ENCODE measurements at places on chromosomes 12 and 14.
A peak's percentile ranks its signal among the peaks of the same experiment; 100 is the strongest.

DNA sequence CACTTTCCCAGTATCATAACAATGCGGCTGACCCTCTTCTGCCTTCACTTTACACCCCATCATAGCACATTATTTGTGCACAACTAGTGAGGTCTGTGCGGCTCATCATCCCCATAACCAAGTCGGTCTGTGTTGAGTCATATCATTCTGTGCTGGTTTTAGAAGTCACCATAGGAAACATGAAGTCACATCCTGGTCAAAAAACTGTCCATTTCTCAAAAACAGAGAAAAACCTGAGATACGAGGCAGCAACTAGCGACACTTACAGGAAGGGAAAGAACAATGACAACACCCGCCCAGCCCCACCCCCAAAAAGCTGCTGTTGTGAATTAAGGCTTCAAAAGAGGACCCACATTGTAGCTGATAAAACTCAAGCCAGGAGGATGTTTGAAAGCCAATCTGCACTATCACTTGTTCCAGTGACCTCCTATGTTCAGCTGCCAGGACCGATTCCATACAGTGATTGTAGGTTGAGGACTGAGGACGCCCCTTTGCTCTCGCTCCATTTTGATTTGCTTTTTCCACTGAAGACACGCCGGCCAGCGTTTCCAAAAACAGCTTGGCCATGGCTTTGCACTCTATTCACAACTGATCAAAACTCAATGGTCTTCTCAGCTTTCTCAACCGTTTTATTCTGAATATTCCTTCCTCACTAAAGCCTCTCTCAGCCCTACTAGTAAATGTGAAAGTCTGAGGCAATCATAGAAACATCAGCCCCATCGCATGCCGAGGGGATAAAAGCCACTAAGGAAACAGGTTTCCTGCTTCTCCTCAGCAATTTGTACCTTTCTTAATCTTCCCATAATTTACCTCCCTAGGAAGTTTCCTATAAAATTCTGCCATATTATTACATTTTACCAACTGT is 87.5 kb downstream of the DUSP16 start:
- peak; percentile 64 for DNase-seq

DNA sequence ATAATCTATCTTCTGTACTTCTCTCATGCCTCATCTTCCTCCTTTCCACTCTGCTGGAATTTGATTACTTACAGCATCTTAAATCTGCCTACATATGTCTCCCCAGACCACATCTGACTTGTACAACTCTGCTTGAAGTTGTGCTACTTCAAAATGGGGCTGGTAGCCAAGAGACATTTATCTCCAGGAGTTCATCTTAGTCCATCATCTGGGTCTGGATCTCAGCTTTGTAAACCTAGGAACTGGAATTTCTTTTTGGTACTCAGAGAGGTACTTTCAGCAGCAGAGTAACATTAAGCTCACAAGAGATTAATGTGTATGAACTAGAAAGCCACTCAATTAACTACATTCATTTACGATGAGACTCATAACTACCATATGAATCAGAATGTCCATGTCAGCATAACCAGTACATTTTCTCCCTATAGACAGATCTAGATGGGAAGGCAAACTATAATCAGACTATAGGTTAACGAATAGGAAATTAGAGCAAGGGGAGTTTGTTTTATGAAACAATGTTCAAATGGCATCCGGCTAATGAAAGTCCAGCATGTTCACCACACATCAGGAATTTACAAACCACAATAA is 178.8 kb downstream of the CEP128 start:
- DNase-seq: no peak

DNA sequence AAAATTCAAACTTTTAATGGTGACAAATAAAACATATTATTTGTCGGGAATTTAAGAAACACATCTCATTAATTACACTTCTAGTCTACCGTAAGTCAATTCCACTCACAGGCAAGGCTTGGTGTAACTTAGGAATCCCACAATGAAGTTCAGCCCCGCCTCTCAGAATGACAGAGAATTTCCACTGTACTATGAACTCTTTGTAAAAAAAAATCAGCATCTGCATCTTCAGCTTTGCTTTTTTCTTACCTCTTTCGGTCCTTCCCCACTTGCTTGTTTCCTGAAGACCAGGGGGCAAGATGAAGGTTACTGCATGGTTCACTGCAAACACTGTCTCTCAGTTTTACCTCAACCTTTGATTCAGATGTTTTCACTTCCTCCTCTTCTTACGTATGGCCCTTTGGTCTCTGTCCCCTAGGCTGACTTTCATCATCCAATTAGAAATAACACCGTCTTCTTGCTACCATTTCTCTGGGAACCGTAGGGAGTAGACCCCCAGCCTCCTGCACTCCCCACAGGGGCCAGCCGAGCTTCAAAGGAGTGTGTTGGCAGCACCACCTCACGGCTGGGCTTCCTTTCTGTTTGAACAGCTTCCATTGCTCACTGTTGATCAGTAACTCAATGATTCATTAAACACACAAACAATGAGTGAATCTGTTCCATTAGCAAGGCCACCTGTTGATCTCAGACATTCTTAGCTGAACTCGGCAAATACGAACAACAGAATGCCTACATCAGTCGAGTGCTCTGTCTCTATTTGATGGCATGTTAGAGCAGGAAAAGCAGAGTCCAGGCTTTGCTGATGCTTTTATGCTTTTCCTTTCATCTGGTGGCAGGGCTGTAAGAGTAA is 343.0 kb downstream of the BMP4 start:
- DNase-seq: no peak

- no peak for DNase-seq
Measured at GRCh38 chr14:51621654-51622053, 30.1 kb upstream of the FRMD6 start.

- DNase-seq: no peak
Measured at GRCh38 chr12:79939728-79940310, 4.9 kb upstream of the PPP1R12A start.

DNA sequence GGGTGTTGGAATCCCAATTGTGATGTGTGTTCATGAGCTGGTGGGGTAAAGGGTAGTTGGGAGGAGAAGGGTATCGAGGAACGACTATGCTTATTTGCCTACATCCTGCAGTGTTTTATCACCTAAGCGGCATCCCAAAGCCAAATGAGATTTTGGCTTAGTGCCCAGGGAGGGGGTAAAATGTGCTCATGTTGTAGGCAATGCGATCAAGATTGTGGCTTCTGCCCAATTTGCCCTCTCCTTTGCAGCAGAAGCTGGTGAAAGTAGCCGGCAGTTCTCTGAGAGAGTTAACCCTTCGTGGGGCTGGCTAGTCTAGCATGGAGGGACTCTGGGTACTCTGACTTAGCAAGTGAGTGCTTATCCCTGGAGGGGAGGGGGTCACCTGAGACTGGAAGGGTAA is 753 bp downstream of the RPH3A start:
- no peak for DNase-seq

DNA sequence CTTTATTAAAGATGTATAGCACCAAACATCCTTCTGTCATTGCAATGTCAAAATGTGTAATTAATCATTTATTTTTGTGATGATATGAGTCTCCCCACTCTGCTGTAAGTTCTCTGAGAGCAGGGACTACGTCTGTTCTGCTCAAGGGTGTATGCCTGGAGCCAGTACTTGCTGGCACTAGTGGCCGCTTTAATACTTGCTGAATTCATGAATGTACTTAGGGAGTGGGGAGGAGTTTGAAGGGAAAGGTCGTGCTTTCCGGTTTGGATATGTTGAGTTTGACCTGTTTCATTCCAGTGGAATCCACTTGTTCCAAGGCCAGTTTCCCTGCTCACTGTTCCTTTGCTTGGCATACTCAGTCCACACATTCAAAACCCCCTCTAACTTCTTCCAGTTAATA is 1.9 kb upstream of the DCAF5 start:
- no peak for DNase-seq

- no peak for DNase-seq
Measured at GRCh38 chr12:27521066-27521465, 2.9 kb upstream of the PPFIBP1 start.

GRCh38 chr12:9346866-9347327 is 138.7 kb upstream of the PZP start:
- DNase-seq: no peak

DNA sequence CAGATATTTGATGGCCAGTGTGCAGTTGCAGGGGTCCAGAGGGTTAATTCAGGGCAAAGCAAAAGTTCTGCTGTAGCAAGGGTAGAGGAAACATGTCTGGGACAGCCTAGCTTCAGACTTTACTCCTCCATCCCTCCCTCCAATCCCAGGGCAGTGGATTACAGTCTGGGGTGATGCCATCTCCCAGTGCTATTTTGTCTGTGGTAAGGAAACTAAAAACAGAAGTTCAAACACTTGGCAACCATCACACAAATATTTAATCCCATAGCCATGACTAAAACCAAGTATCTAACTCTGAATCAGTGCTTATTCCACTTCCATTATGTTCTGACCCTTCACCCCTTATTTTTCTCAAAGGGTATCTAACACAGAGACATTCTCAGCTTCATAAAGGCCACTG is 61.8 kb downstream of the PIK3C2G start:
- no peak for DNase-seq

GRCh38 chr14:84579292-84579691 is 950.7 kb upstream of the FLRT2 start:
- DNase-seq: no peak

- no peak for DNase-seq
Measured at GRCh38 chr12:50205648-50206047, 38.5 kb upstream of the CERS5 start.

- DNase-seq: no peak
Measured at GRCh38 chr12:42407306-42407705, 81.3 kb downstream of the PPHLN1 start.

DNA sequence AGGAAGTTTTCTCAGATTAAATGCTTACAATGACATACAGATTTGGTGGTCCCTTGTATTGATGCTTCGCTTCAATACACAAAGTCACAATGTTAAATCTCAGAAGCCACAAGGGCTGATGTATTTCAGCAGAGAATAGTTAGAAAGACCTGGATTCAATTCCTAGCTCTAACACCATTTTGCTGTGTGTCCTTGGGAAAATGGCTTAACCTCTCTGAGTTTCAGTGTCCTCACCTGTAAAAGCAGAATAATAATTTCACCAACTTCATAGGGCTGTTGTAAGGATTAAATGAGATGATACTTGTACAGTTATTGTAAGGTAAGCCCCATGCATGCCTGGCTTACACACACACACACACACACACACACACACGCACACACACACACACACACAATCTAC is 30.3 kb downstream of the P2RX7 start:
- DNase-seq: no peak

DNA sequence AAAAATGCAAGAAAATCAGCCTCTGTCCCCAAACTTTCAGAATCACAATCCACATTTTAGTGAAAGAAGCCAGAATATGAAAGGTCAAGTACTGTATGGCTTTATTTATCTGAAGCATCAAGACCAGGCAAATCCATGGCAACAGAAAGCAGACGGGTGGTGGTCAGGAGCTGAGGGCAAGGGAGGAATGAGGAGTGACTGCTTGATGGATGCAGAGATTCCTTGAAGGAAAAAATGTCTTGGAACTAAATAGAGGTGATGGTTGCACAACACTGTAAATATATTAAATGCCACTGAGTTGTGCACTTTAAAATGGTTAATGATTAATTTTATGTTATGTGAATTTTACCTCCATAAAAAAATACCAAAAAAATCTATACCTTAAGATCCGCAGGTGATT is 165.1 kb downstream of the GXYLT1 start:
- no peak for DNase-seq

GRCh38 chr12:56988207-56988739 is 18.1 kb downstream of the ZBTB39 start:
- no peak for DNase-seq

DNA sequence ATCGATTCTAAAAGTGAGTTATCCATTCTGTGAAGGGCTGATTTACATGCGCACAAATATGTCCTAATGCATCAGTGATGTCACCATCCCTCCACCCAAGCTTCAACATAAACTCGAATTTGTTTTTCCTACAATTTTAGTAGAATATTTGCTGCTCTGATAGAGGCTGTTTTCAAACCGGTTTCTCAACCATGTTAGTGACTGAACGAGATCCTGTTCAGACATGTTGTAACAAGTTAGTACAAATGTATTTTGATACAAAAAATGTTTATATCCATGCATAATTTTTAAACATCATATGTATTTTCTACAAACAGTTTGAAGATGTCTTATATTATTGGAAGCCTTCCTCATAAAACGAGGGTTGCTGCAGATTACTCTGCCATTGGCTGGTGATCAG is 12.7 kb upstream of the PRB2 start:
- DNase-seq: no peak

DNA sequence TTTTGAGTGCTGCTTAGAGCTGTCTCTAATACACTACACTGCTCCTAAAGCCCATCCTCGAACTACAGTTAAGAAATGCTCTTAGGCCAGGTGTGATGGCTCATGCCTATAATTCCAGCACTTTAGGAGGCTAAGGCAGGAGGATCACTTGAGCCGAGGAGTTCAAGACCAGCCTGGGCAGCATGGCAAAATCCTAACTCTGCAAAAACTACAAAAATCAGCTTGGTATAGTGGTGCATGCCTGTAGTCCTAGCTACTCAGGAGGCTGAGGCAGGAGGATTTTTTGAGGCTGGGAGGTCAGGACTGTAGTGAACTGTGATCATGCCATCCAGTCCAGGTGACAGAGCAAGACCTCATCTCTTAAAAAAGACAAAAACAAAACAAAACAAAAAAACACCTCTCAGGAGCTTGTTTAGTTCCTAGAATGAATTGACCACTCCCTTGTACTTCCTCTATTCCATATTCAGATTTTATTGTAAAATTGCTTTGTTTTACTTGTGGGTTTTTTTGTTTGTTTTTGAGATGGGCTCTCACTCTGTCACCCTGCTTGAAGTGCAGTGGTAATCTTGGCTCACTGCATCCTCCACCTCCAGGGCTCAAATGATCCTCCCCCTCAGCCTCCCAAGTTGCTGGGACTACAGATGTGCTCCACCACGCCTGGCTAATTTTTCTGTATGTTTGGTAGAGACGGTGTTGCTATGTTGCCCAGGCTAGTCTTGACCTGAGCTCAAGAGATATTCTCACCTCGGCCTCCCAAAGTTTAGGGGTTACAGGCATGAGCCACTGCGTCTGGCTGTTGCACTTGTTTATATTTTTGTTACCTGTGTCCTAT is 13.6 kb downstream of the MDM2 start:
- DNase-seq: no peak

DNA sequence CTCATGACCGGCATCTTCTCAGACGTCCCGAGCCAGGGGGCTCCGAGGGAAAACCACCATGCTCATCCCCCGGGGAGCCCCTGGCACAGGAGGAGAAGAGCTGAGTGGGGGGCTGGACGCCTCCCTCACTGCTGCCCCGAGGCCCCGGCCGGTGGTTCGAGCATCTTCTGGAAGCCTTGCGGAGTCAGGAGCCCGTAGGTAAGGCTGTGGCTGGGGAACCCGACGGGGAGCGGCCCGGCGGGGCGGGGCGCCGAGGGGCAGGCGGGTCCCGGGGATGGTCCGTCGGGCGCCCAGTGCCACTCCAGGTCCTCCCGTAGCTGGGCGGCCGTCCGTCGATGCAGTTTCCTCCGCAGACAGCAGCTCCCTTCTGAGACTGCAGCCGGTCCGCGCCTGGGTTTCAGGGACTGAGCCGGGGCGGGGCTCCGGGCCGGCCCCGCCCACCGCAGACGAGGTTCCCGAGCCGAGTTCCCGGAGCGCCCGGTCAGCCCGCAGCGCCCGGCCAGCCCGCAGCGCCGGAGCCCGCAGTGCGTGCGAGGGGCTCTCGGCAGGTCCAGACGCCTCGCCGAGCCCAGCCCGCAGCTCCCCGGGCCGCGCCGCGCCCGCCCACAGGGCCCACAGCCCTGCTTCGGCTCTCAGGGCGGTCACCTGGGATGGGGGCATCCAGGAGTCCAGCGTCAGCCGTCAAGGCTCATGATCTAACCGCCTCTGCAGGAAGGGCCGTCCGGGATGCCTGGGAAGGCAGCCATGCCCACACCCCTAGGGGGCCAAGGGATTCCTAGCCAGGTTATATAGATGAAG is at the start of gene PGF:
TSS of gene PGF (minus strand) at position 369 of the 798 bp plus-strand sequence. CDS start at position 14, 355 bp downstream.
- DNase-seq: peak; percentile 56

- no peak for DNase-seq
Measured at GRCh38 chr12:32446316-32447119, 47.2 kb downstream of the FGD4 start.

Measured in stimulated activated CD8-positive, alpha-beta memory T cell treated with anti-CD3 and anti-CD28 coated beads, Interleukin-4, amount 100 ng/mL, for 48 hours (primary cell).